ENCODE measurements at places on chromosomes 12 and 14.

DNA sequence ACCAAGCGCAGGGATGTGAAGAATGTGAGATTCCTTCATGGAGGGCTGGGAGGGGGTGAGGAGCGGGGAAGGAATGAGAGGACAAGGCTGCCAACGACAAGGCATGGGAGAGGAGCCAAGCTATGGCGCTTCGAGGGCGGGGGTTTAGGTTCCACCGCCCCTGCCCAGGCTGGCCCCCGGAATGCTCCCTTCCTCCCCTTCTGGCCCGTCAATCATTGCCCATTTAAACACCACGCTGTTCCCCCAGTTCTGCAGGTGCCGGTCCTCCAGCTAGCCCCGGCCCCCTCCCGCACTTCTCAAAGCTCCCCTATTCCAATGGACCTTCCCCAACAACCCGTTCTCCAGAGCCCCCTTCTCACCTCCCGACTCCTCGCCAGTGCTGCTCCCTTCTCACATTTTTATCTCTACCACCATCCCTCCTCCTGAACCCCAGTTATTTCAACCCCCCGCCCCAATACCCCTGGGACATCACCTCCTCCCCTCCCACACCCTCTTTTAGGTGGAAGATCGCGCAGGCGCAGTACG, 428 bp downstream of the RNF41 start:
- peak; percentile 84 for DNase-seq

DNA sequence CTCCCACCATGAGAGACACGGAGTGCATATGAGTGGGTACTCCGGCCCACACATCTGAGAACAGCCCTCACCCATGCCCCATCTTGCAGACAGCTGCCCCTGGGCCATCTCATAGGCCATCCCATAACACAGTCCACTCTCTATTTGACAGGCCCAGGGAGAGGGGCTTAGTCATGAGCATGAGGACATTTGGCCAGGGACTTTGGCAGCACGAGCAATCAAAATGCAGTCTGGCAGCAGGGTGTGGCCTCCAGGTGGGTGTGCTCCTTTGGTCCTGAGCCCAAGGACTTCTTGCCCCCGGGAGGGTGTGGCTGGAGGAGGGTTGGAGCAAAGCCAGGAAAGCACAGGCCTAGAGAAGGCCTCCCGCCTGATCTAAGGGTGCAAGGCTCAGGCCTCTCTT, 25.6 kb downstream of the EMP1 start:
- no peak for DNase-seq

DNA sequence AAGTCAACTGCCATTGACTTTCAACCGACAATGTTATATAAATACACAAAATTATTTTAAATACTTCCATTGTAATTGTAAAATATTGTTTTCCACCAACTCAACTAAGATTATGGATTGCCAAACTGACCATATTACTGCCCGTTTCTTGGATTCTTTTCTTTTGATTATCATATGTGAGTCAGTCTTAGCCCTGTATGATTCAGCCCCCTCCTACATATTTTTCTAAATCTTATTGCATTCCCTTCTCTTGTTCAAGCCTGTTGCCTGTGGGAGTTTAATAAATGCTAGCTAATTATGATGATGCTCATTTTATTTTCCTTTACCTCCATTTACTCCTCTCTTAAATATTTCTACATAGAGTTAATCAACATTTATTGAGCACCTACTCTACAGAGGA, 6.8 kb downstream of the RASSF9 start:
- no peak for DNase-seq

- DNase-seq: no peak
Measured at GRCh38 chr12:12804432-12804886, 8.7 kb upstream of the DDX47 start.

All from germinal center (tissue), 1 donor.